Activated naive CD4-positive, alpha-beta T cell (primary cell): ENCODE measurements at places on chromosomes 11 and 22.

DNA sequence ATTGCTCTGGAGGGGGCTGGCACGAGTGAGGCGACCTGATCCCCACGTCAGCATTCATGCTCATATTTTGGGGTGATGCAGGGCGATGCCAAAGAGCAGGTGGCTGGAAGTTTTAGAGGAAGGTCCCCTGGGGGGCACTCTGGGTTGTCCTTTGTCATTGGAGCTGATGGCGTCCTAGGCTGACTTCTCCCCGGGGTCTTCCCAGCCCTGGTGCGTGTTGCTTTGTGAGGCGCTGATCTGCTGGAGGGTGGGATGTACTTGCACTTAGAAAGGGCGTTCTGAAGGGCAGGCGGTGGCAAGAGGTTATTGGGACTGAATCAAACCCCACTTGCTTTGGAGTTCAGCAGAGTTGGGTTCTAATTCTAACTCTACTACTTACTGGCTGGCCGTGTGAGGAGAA is 313.3 kb downstream of the NTM start:
- DNase-seq = no peak

DNA sequence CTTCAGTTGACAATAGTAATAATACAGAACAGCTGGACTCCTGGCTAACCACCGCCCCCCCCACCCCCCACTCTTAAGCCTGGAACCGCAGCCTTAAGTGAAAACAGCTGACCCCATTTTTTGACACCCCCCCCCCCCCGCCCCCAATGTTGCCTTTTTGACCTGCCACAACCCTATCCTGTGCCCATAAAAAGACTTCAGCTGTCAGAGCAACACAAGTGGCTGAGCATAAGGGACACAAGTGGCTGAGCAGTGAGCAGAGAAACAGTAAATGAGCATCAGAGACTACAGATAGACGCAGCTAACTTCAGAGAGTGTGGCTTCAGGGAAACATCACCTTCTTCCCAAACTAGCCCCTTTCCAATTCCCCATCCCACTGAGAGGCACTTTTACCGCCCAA is 1493.8 kb downstream of the LRRC4C start:
- DNase-seq = no peak

DNA sequence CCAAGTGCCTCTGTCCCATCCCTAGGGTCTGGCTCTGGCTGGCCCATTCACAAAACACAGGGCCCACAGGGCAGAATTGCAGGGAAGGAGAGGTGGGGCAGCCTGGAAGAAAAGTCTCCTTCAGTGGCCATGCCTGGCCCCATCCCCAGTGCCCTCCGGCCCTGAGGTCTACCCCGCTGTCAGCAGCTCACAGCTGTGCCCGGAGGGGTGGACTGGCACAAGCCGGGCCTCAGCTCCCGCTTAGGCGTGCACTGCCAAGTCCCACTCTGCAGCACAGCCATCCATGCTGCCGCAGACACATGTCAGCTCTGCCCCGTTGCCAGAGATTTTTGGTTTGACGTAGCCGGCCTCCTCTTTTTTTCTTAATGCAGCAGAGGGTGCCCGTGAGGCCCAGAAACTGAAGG is 3.9 kb upstream of the SCN2B start:
- no peak for DNase-seq

DNA sequence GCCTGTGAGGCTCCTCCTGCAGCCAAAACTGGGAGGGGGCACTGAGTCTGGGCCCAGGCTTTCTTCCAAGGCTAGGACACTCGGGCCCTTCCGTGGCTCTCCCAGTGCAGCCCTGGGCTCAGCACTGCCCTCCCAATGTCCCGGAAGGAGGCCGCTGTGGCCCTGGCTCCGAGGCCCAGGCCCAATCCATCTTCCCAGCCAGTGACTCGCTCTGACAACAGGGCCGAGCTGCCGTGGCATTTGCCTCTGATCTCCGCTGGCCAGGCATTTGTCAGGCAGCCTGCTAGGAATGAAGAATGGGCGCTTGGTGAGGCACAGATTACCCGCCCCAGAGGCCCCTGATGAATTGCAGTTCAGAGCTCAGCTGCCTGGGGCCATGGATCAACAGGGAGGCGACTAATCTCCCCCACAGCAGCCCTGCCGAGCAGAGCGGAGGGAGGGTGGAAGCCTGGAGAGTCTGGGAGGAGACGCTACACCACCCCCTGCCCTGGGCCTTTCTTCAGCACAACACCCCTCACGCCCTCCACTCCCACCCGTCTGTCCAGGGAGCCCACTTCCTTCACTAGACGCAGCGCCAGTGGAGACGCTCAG is 8.3 kb downstream of the FXYD2 start:
- DNase-seq = no peak

DNA sequence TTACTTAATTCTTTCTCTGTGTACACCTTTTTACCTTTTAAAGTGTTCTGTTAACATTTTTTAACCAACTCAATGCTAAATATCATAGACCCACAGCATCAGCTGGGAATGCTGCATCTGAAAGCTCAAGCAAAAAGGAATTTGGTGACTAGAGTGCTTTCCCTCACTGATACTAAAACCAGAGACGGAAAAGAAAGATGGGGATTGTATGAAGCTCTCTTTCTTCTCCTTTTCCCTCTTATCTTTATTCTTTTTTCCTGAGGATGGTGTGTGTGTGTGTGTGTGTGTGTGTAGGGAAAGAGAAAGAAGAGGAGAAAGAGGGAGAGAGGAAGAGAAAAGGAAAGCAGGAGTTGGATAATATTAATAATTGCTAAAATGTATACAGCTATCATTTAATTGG is 4.1 kb upstream of the SIK2 start:
- DNase-seq = no peak

GRCh38 chr11:33160587-33160986 is 693 bp downstream of the CSTF3 start:
- DNase-seq = no peak

GRCh38 chr11:112583261-112583893 is 322.7 kb upstream of the PLET1 start:
- DNase-seq = no peak

DNA sequence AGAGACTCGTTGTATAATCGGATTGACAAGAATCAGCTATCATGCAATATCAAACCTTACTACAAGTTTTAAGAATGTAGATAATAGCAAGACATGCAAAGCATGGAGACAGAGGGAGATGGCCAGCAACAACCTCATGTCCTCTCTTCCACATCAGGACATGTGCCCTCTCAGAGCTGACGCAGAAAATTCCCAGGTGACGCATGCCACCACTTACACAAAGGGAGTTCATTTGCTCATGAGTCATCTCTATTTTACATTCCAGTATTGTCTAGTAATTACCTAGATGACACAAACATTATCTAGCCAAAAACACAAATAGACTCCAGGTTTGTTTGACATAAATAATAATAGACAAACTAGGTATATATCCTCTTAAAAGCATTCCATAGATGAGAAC is 38.1 kb upstream of the OPCML start:
- no peak for DNase-seq

- no peak for DNase-seq
Observed at GRCh38 chr22:48245196-48245485, 1482.7 kb downstream of the TBC1D22A start.

DNA sequence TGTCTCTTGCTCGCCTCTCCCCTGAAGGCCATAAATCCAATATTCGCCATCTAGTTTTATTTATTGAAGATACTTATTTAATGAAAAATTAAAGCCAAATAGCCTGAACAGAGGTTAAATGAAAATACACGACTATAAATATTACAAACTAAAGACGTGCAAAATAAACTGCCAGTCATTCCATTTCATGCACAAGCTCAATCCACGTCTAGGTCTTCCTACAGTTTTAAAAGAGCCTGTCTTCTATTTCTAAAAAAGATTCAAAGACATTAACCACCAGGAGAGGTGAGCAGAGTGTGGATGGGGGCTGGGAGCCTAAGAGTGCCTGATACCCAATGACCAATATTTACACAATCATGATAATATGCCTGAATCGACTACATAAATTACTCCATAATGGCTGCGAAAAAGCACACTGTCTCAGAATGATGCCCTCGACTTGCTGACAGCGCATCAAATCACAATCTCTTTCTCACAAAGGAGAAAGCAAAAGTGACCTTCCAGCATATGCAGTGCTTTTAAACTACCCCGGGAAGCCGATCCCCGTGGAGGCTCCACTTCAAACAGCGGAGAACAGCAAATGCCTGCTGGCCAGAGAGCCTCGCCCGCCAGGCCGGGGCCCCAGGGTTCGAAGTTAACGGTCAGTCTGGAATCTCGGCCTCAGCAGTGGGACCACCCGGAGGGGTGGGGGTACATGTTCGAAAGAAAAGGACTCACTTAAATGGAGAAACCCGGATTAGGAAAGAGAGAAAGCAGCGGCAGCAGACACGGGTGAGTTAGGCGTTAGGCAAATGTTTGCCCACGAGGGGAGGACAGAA is 1.7 kb downstream of the FCHSD2 start:
- DNase-seq = no peak
